Fibroblast of villous mesenchyme (primary cell): ENCODE measurements at places on chromosomes 1 and 21. TPM values are rescaled to one million over a fixed set of nuclear protein-coding genes. Genes with fewer than 3 reads are reported as not detected.

Gene ID3
- 32.4 and 86.3 TPM in 2 replicates for total RNA-seq

Gene LCE1C
- not detected in 2 replicates for total RNA-seq

Gene PLA2G2C
- total RNA-seq: not detected in 2 replicates

Gene TPTE
- total RNA-seq: 0.32 and 0.43 TPM in 2 replicates

Gene KIRREL1
- 120 TPM in 2 replicates for total RNA-seq

Gene BMP8B
- total RNA-seq: under 0.01 TPM in 1 of 2 replicates, not detected in the other

Gene LPAR3
- 1.9 and 2.6 TPM in 2 replicates for total RNA-seq

Gene ACKR1
- total RNA-seq: not detected in 2 replicates

Gene CDC73
- 24.5 and 40.2 TPM in 2 replicates for total RNA-seq

Gene ZBTB18
- 9.3 and 12.1 TPM in 2 replicates for total RNA-seq

Gene MTARC1
- total RNA-seq: 1.7 and 2.3 TPM in 2 replicates

Gene TNFRSF4
- total RNA-seq: 0.32 and 0.43 TPM in 2 replicates

Gene LRRC3
- under 0.01 and 0.64 TPM in 2 replicates for total RNA-seq

Gene SHE
- total RNA-seq: not detected in 2 replicates

Gene THBS3
- total RNA-seq: 32.8 and 35.8 TPM in 2 replicates

Gene OR2T2
- total RNA-seq: not detected in 2 replicates

Gene PEX11B
- 19.0 and 28.5 TPM in 2 replicates for total RNA-seq

Gene OR2L3
- total RNA-seq: not detected in 2 replicates

Gene PPOX
- 10.4 and 12.9 TPM in 2 replicates for total RNA-seq
